Heart left ventricle (tissue), 16 donors: ENCODE measurements at places on chromosomes 12 and 14. TPM values are rescaled to one million over a fixed set of nuclear protein-coding genes. Genes with fewer than 3 reads are reported as not detected.

The LTB4R2 gene
- total RNA-seq: 0.81 TPM

- H3K27ac ChIP-seq: no peak overlapping the region
- no peaks in the 10 kb centered on the region for H3K27me3 ChIP-seq
- no peak for DNase-seq
- no peaks in the 10 kb centered on the region for H3K36me3 ChIP-seq
- no peaks in the 10 kb centered on the region for H3K4me1 ChIP-seq
These were observed 43.5 kb upstream of the MAP1LC3B2 start for GRCh38 chr12:116515684-116516083.

DNA sequence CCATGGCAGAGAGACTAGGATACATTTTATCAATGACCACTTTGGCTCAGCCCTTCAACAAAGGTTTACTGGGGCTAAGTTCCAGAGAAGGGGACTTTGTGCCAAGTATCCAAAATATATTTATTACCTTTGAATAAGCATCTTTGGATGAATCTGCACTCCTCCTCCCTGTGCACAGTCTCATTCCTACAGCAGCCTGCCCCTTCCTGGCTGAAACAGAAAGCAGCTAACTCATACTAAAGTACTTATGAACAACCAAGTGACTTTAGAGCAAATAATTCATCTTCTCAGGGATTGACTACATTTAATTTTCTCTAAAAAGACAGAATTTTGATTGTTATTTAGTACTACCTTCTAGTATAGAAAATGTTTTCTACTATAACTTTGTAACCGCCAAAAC is 47.8 kb upstream of the ETV6 start:
- no peak overlapping the region for H3K4me3 ChIP-seq
- H3K27ac ChIP-seq: no peak overlapping the region
- H3K27me3 ChIP-seq: no peaks in the 10 kb centered on the region
- no peaks in the 10 kb centered on the region for H3K4me1 ChIP-seq
- no peak for DNase-seq

The SMOC1 gene
- 0.57 TPM for total RNA-seq

DNA sequence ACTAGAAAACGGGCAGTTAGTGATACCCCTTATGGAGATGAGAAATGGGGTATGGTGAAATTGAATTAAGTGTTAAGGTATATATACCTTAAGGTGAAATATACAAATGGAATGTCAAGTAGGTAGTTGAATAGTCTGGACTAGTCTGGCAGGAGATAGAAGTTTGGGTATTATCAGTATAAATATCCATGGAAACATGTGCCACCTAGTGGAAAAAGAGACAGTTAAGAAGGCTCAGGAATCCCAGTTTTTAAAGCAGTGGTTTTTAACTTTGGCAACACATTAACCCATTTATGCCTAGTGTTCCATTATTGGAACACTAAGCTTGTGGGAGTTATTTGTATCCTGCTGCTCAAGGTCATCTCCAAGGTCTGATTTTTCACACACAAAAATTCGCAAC is 38.6 kb upstream of the TPH2 start:
- H3K36me3 ChIP-seq: peaks cover 34% of the 10 kb centered on the region
- no peak overlapping the region for H3K4me3 ChIP-seq
- no peaks in the 10 kb centered on the region for H3K4me1 ChIP-seq
- DNase-seq: no peak
- H3K27me3 ChIP-seq: no peaks in the 10 kb centered on the region

DNA sequence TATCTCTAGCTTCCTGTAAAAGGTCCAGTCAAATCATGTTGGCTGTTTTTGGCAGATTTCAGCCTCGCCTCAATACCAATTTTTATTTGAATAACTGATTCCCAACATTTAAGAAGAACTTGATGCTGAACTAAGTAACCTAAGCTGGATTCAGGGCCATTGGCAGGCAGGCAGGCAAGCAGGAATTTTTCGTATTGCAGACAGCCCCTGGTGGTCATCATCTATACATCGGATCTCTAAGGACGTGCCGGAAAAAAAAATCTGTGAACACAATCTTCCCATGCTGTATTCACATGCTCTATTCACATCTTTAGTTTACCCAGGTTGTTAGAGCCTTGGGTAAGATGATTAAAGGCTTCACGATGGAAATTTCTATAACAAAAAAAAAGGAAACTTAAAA is 7.0 kb downstream of the VCPKMT start:
- peaks cover 64% of the 10 kb centered on the region for H3K36me3 ChIP-seq
- no peaks in the 10 kb centered on the region for H3K27me3 ChIP-seq
- H3K4me1 ChIP-seq: peaks cover 4% of the 10 kb centered on the region
- H3K4me3 ChIP-seq: no peak overlapping the region

- H3K4me1 ChIP-seq: no peaks in the 10 kb centered on the region
- no peaks in the 10 kb centered on the region for H3K36me3 ChIP-seq
- no peak for DNase-seq
- H3K27me3 ChIP-seq: no peaks in the 10 kb centered on the region
These were observed 425.0 kb downstream of the SNAPC1 start for GRCh38 chr14:62187265-62187664.

DNA sequence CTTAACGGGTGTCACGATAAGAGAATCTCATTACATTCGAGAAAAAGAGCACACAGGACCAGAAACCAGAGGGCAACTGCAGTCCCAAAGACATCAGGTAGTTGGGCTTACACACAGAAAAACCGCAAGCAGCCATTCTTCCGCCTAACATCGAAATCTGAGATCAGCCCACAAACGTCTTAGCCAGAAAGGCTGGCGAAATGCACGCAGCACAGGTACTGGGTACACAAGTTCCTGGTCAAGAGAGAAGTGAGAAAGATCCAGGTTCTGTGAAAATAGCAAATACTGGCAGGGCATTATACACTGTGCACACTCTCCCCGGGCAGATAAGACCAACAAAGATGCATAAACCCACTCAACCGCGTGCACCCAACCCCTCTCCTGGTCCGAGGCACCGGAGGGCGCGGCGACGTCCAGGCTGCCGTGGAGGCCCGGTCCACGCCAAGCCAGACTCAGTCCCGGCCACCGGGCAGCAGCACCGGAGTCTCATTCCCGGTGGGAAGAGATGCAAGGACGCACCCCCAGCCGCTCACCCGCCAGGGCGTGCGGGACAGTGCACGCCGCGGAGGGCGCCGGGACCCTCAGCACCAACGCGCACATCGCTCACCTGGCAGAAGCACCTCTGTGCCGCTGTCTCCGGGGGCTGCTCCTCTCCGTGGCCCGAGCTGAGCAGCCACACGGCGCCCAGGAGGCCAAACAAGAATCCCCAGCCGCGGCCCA is 437 bp downstream of the ERO1A start:
- H3K4me3 ChIP-seq: peak overlapping the region; percentile 98
- H3K4me1 ChIP-seq: no peaks in the 10 kb centered on the region
- H3K27me3 ChIP-seq: no peaks in the 10 kb centered on the region
- peak overlapping the region; percentile 98 for H3K27ac ChIP-seq

- H3K27ac ChIP-seq: peak overlapping the region; percentile 26
- H3K4me3 ChIP-seq: no peak overlapping the region
- H3K27me3 ChIP-seq: peaks cover 10% of the 10 kb centered on the region
- H3K4me1 ChIP-seq: peaks cover 5% of the 10 kb centered on the region
- H3K36me3 ChIP-seq: no peaks in the 10 kb centered on the region
These were observed 40.1 kb downstream of the SMIM41 start for GRCh38 chr12:52119398-52120254.

The CMA1 gene
- total RNA-seq: 0.31 TPM

The PRIMA1 gene
- total RNA-seq: 10.9 TPM

The PTPN21 gene
- 24.8 TPM for total RNA-seq

The DGKA gene
- total RNA-seq: 5.9 TPM

The SEL1L gene
- 36.6 TPM for total RNA-seq

The TMEM121 gene
- total RNA-seq: 2.3 TPM

DNA sequence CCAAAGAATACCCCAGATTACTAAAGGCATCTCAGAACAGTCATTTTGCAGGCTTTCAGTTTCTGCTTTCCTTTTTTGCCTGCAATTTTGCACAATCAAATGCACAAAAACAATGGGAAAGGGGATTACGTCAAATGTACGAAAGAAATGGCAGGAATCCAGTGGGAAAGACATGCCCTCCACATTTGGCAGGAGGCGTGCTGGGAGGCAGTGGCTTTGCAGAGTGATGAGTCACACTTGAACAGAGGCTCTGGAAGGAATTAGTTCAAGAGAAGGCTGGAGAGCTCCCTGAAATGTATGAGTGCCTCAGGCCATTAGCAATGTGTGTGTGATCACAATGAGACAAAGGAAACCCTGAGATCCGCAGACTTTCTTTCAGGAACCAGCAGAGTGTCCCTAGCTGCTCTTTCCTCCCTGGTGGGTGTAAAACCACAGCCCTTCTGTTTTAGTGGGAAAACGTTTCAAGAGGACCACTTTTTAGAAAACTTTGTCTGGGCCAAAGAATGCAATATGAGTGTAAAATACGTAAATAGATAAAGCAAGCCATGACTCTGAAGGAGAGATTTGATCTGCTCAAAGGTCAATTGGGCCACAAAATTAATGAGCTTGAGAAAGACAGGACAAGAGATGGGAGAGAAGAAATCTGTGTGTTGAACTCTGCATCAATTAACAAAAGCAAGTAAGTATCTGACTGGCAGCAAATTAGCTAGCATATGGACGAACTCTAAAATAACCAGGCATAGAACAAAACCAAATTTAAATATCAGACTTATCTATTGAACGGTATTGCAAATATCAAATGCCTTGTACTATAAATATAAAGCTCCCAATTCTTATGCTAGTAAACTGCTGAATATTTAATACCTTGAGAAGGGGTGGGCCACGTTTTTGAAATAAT is 155.4 kb upstream of the PDE3A start:
- no peaks in the 10 kb centered on the region for H3K27me3 ChIP-seq
- H3K36me3 ChIP-seq: no peaks in the 10 kb centered on the region
- H3K4me1 ChIP-seq: peaks cover 35% of the 10 kb centered on the region
- H3K4me3 ChIP-seq: peak overlapping the region; percentile 33
- peak; percentile 91 for DNase-seq

The C1QL4 gene
- not detected for total RNA-seq

GRCh38 chr12:77131977-77132490 is 66.7 kb upstream of the E2F7 start:
- H3K4me1 ChIP-seq: no peaks in the 10 kb centered on the region
- no peaks in the 10 kb centered on the region for H3K27me3 ChIP-seq
- no peak overlapping the region for H3K27ac ChIP-seq
- no peak for DNase-seq
- H3K36me3 ChIP-seq: no peaks in the 10 kb centered on the region
- no peak overlapping the region for H3K4me3 ChIP-seq

GRCh38 chr14:74568911-74569310 is 43.1 kb downstream of the LTBP2 start:
- H3K27me3 ChIP-seq: no peaks in the 10 kb centered on the region
- no peaks in the 10 kb centered on the region for H3K36me3 ChIP-seq
- no peak for DNase-seq
- H3K4me3 ChIP-seq: no peak overlapping the region

DNA sequence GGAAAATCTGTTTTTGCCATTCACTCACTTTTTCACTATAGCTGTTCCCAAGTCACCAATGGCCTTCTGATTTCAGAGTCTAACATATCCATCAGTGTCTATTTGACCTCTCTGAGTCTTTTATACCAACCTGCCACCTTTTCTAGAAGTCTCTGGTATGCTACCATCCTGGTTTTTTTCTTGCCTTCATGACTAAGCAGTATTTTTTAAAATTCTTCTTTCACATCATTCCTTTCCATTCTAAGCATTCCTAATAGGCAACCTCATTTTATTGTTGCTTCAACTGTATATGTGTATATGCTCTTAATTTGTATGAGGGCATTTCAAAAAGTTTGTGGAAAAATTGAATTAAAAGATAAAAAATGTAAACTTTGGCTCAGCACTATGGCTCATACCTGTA is 5.0 kb downstream of the IRAK4 start:
- H3K4me3 ChIP-seq: no peak overlapping the region
- peaks cover 33% of the 10 kb centered on the region for H3K4me1 ChIP-seq
- H3K36me3 ChIP-seq: peaks cover 10% of the 10 kb centered on the region
- H3K27ac ChIP-seq: no peak overlapping the region
- no peak for DNase-seq

GRCh38 chr12:62930546-62931425 is 4.2 kb downstream of the PPM1H start:
- no peak for DNase-seq
- no peaks in the 10 kb centered on the region for H3K36me3 ChIP-seq
- H3K4me3 ChIP-seq: no peak overlapping the region
- H3K27me3 ChIP-seq: no peaks in the 10 kb centered on the region
- no peak overlapping the region for H3K27ac ChIP-seq
- H3K4me1 ChIP-seq: no peaks in the 10 kb centered on the region

The ZBTB42 gene
- total RNA-seq: 12.9 TPM

The LHX5 gene
- total RNA-seq: not detected

DNA sequence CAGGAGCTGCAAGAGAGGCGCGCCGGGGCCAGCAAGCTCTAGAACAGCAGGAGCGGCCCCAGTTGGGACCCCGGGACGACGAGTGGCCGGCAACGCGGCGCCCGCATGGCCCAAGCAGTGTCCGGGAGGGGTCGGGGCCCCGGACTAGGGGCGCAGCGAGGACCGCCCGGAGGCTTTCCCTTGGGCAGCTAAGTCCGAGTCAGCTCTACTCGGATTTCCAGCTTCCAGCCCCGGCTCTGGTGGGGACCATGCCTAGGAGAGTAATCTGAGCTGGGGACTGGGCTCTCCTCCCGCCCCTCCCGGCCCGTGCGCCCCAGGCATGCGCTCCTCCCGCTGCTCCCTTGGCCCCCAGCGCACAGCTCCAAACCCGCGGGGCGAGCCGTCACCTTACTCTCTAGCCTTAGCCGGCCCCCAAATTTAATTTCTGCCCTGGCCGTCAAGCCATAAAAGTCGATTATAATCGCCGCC is 41.6 kb upstream of the CAPRIN2 start:
- peak overlapping the region; percentile 80 for H3K27ac ChIP-seq
- peak overlapping the region; percentile 65 for H3K4me3 ChIP-seq
- H3K36me3 ChIP-seq: no peaks in the 10 kb centered on the region
- no peaks in the 10 kb centered on the region for H3K27me3 ChIP-seq
- peak; percentile 43 for DNase-seq

The RNASE7 gene
- not detected for total RNA-seq

GRCh38 chr14:67856827-67857226 is 37.2 kb downstream of the RAD51B start:
- H3K27ac ChIP-seq: no peak overlapping the region
- no peaks in the 10 kb centered on the region for H3K36me3 ChIP-seq
- no peaks in the 10 kb centered on the region for H3K27me3 ChIP-seq
- peaks cover 3% of the 10 kb centered on the region for H3K4me1 ChIP-seq
- no peak for DNase-seq
- H3K4me3 ChIP-seq: no peak overlapping the region

The AMN gene
- not detected for total RNA-seq

DNA sequence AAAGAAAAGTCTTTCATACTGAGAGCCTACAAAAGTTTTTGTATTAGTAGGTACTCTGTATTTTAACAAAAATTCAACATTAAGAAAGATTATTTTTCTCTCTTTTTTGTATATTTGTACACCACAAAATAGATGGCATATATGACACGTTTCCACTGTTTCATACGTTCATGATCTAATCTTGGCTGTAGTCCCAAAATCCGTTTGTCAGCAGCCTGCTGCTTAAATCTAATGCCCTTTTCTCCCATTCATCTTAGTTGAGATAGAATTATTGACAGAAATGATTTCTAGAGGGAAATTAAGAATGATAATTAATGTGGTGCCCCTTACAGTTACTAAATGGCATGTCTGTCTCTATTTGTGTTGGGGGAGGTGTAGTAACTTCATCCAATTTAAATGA is 140.7 kb upstream of the NOVA1 start:
- H3K27me3 ChIP-seq: no peaks in the 10 kb centered on the region
- DNase-seq: no peak
- no peak overlapping the region for H3K4me3 ChIP-seq
- H3K4me1 ChIP-seq: no peaks in the 10 kb centered on the region
- H3K36me3 ChIP-seq: no peaks in the 10 kb centered on the region
- no peak overlapping the region for H3K27ac ChIP-seq
